HFFc6 (cell line): ENCODE measurements at places on chromosomes 11 and 22. TPM values are rescaled to one million over a fixed set of nuclear protein-coding genes. Genes with fewer than 3 reads are reported as not detected.

CRYBA4 gene
- total RNA-seq: not detected in 3 replicates

DNAJB7 gene
- not detected in 3 replicates for total RNA-seq

KRTAP5-10 gene
- not detected in 3 replicates for total RNA-seq

OR4A16 gene
- total RNA-seq: not detected in 3 replicates

RNF26 gene
- total RNA-seq: 43.9 and 50.4 TPM in 2 replicates

CD3E gene
- total RNA-seq: not detected in 2 replicates

KRTAP5-11 gene
- total RNA-seq: not detected in 2 replicates

C11orf65 gene
- 0.51 and 0.86 TPM in 2 replicates for total RNA-seq

C11orf42 gene
- total RNA-seq: not detected in 3 replicates

APOC3 gene
- total RNA-seq: not detected in 3 replicates

CBLIF gene
- not detected in 3 replicates for total RNA-seq

OR52A1 gene
- total RNA-seq: not detected in 3 replicates

GSC2 gene
- not detected in 3 replicates for total RNA-seq

OPCML gene
- total RNA-seq: 0.17 to 1.7 TPM (median 1.3 TPM) in 3 replicates

HPX gene
- total RNA-seq: 0.32 to 0.87 TPM (median 0.73 TPM) in 3 replicates

SLC1A2 gene
- 2.1 to 2.9 TPM (median 2.4 TPM) in 3 replicates for total RNA-seq

APOA1 gene
- not detected in 3 replicates for total RNA-seq

SHANK2 gene
- total RNA-seq: 0.71 to 1.6 TPM (median 1.4 TPM) in 3 replicates

APBB1 gene
- total RNA-seq: 30.6 to 36.2 TPM (median 31.4 TPM) in 3 replicates

CBX6 gene
- total RNA-seq: 72.4 to 88.4 TPM (median 81.4 TPM) in 3 replicates

PGA4 gene
- total RNA-seq: not detected in 3 replicates

TMPRSS13 gene
- not detected in 3 replicates for total RNA-seq

MYBPC3 gene
- not detected in 3 replicates for total RNA-seq

CHRM1 gene
- total RNA-seq: not detected in 3 replicates

HTR3B gene
- total RNA-seq: not detected in 3 replicates

TRPM5 gene
- total RNA-seq: not detected in 3 replicates

OR52N4 gene
- total RNA-seq: not detected in 3 replicates

GRM5 gene
- not detected in 3 replicates for total RNA-seq

MOGAT2 gene
- total RNA-seq: not detected in 3 replicates

MRGPRX4 gene
- total RNA-seq: not detected in 3 replicates

BIRC3 gene
- total RNA-seq: 0.30 to 0.36 TPM (median 0.35 TPM) in 3 replicates

NXPE4 gene
- not detected in 3 replicates for total RNA-seq

CAT gene
- 40.6 to 43.7 TPM (median 41.8 TPM) in 3 replicates for total RNA-seq

PYGM gene
- not detected in 3 replicates for total RNA-seq

TMPRSS4 gene
- total RNA-seq: not detected in 3 replicates

COX8A gene
- 477 to 571 TPM (median 478 TPM) in 3 replicates for total RNA-seq

TRIM49D1 gene
- total RNA-seq: not detected in 3 replicates

KDM4E gene
- total RNA-seq: not detected in 3 replicates

HEPHL1 gene
- total RNA-seq: not detected in 3 replicates

LMNTD2 gene
- total RNA-seq: 0.74 to 1.7 TPM (median 1.1 TPM) in 3 replicates

DDI1 gene
- not detected in 3 replicates for total RNA-seq

SAC3D1 gene
- 15.4 and 17.4 TPM in 2 replicates for total RNA-seq

BEST1 gene
- 0.73 to 1.9 TPM (median 0.74 TPM) in 3 replicates for total RNA-seq

CARD16 gene
- total RNA-seq: 6.4 to 10.1 TPM (median 7.8 TPM) in 3 replicates

CD3D gene
- not detected in 3 replicates for total RNA-seq

YPEL1 gene
- 0.06 to 0.38 TPM in 2 of 3 replicates, not detected in the other for total RNA-seq

MGAT3 gene
- total RNA-seq: not detected in 3 replicates

SEPTIN5 gene
- 6.4 to 13.7 TPM (median 8.9 TPM) in 3 replicates for total RNA-seq

SLC22A12 gene
- not detected in 3 replicates for total RNA-seq

HIC2 gene
- 2.0 to 2.1 TPM (median 2.0 TPM) in 3 replicates for total RNA-seq

MMP12 gene
- 0.30 to 1.2 TPM (median 0.36 TPM) in 3 replicates for total RNA-seq

SUSD2 gene
- 0.12 to 0.21 TPM (median 0.17 TPM) in 3 replicates for total RNA-seq

GLB1L3 gene
- total RNA-seq: not detected in 3 replicates

TYR gene
- not detected in 3 replicates for total RNA-seq
